H54 (cell line): ENCODE measurements at places on chromosomes 3 and 15.

DNA sequence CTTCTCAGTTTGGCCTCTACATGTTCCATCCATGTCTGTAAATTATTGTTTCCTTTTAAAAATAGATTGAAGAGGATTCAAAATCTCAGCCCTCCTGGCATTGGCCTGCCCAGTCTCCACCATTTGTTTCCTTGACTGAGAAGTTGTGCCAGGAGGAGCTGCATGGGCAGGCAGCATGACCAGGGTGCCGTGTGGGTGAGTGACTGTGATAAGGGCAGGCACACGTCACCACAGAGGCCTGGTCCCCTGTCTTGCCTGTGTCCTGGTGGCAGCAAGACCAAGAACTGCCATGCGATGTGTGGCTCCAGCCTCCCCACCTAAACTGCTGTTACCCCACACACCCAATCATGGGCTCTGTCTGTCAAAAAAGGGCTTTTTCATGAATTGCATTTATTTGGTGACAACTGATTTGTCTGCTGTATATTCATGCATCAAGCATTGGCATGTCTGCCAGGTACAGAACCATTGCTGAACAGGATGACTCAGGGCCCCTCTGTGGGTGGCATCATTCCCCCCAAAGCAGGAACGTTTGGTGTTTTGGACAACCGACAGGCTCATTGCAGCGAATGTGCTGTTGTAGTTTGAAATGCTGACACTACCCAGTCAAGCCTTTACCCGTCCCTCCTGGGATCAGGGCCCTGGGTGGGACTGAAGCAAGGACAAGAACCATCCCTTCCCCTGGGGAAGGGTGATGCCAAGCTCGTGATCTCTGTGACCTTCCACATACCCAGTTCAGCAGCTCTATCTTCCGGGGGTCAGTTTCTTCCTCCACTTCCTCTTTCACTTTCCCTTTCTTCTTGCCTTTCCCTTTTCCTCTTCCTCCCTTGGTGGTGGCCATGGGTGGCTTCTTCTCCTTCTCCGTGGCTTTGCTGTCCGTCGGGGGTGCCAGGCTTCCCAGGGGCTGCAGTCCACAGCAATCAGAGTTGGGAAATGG is 51.6 kb downstream of the TRPM1 start:
- no peak for DNase-seq

DNA sequence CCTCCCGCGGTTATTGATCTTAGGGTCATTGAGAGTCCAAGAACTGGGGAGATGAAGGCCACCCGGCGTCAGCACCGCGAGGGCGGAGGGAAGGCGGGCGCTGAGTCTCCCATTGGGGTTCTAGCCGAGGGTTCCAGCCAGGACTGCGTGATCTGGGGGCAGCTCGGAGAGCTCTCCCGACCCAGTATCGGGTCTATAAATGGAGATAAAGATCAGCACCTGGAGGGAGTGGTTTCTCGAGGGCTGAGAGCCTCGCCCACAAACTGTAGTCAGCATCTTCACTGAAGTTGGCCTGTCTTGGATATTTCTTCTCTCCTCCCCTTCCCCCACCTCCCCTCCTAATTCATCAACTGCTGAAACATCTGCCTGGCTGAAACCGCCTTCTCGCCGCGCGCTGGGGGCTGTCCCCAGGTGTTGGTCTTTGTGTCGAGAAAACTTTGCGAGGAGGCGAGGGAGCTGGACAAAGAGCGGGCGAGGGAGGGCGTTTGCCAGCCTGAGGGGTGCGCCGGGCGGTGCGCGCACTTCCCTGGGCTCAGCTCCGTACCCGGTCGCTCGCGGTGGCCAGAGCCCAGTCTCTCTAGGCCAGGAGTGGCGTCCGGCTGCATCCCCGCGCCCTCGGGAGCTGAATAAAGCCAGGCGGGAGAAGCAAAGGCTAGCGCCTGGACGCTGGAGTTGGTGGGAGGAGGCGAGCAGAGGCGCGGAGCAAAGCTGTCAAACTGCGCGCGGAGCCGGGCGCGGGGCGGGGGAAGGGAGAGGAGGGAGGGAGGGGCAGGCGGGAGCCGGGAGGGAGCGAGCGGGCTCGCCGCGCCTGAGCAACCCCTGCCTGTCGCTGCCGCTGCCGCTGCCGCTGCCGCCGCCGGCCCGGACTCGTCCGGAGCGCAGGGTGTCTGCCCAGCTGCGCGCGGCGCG is at the start of gene ST8SIA2:
ST8SIA2 (plus strand) TSS at position 811 of the 909 bp plus-strand sequence. CDS start 184 bp downstream, outside the sequence.
- no peak for DNase-seq

- DNase-seq = no peak
These were observed 25.2 kb upstream of the C2CD4B start for GRCh38 chr15:62190274-62190673.

- DNase-seq = no peak
These were observed 41.6 kb downstream of the IQCH start for GRCh38 chr15:67296188-67296587.

- no peak for DNase-seq
These were observed 309.8 kb downstream of the OXSM start for GRCh38 chr3:26099692-26100091.

DNA sequence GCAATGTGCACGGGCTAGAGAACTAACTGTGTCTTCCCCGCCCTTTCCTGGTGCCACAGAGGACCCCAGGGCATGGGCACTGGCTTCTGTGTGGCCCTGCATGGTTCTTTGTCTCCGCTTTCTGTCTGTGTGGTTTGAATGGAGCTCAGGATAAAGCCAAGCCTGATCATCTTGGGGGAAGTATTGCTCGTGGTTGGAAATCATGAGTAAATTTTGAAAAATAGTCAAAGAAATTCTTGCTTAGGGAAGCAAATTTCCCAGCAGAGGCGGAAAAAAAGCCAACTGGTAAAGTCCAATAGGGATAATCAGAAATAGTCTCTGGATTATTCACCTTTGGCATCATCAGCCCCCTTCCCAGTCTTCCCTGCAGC is 55.4 kb downstream of the MAGEF1 start:
- no peak for DNase-seq

- no peak for DNase-seq
These were observed 171.6 kb upstream of the BHLHE40 start for GRCh38 chr3:4807381-4808280.

DNA sequence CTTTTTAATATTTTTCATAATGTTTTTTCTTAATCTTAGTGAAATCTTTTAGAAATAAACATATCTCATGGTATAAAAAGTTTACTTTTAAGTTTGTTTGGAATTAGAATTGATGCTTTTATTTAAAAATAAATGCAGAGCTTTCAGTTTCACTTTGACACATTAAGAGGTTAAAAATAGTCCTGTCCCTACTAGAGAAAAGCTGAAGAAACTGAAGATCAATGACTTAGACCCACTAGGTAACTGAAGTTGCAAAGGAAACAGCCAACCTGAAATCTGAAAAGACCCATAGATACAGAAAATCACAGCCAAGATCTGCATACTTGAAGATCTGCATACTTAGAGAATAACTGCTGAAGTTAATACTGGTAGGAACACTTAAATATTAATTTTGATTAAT is 237.6 kb downstream of the RAP2B start:
- DNase-seq = no peak

DNA sequence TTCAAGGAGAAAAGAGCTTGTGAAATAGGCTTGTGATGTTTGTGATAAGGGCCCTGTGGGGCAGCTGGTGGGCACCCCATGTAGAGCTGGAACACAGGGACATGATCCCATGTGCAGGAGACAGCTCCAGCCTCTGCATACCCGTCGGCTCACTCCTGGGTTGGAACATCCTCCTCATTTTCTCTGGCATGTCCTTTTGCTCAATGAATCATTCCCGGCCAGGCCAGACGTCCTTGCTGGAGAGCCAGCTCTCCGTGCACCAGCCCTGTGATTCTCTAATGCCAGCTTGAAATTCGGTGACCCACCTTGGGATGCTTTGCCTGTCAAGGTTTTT is 77.3 kb downstream of the SMAD3 start:
- DNase-seq = peak; percentile 38

GRCh38 chr3:117435506-117435905 is 725.9 kb downstream of the TUSC7 start:
- no peak for DNase-seq

- DNase-seq = no peak
These were observed 17.4 kb downstream of the ITGA11 start for GRCh38 chr15:68414591-68414990.

- DNase-seq = no peak
These were observed 1105.4 kb downstream of the TUSC7 start for GRCh38 chr3:117814975-117815374.

DNA sequence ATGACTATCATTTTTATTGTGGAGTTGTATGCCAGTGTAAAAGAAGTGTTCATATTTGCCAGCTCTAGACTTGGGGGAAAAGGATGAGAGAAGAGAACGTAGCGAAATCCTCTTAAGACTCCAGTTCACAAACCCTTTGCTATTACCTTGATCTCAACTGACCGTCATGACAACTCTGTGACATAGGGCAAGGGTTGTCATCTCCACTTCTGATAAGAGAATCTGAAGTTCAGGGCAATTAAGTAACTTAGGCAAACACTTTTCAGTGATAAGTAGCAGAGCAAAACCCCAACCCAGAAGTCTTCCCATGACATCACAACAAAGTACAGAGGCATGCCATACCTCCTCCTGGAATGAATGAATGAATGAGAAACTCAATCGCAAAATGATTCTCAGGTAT is 40.3 kb upstream of the WNT5A start:
- no peak for DNase-seq
